Activated CD8-positive, alpha-beta memory T cell treated with anti-CD3 and anti-CD28 coated beads for 48 hours (primary cell): ENCODE measurements at places on chromosomes 12 and 14.

GRCh38 chr12:64636856-64637255 lies 26.6 kb downstream of the RASSF3 start:
- DNase-seq, result no peak

GRCh38 chr12:53039851-53040250 lies 10.0 kb upstream of the TNS2 start:
- DNase-seq, result no peak

- no peak for DNase-seq
Measured at GRCh38 chr14:91264151-91265150, 19.9 kb upstream of the GPR68 start.

DNA sequence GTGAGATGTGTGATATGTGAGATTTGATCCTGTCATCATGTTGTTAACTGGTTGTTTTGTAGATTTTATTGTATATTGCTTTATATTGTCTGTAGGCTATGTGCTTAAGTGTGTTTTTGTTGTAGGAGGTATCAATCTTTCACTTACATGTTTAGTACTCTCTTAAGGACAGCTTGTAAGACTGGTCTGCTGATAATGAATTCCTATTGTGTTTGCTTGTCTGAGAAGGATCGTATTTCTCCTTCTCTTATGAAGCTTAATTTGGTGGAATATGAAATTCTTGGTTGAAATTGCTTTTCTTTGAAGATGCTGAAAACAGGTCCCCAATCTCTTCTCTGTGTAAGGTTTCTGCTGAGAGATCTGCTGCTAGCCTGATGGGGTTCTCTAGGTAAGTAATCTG lies 94.5 kb upstream of the ARHGAP5 start:
- DNase-seq, result no peak

GRCh38 chr12:21350975-21351374 lies 16.3 kb upstream of the SLCO1A2 start:
- DNase-seq, result no peak

GRCh38 chr12:130457215-130457614 lies 119.5 kb downstream of the PIWIL1 start:
- no peak for DNase-seq

- DNase-seq, result no peak
Measured at GRCh38 chr12:7282844-7283243, 21.0 kb upstream of the ACSM4 start.

- DNase-seq, result no peak
Measured at GRCh38 chr12:1926251-1926657, 7.8 kb upstream of the CACNA2D4 start.

- no peak for DNase-seq
Measured at GRCh38 chr12:71871116-71871515, 31.6 kb downstream of the TBC1D15 start.

DNA sequence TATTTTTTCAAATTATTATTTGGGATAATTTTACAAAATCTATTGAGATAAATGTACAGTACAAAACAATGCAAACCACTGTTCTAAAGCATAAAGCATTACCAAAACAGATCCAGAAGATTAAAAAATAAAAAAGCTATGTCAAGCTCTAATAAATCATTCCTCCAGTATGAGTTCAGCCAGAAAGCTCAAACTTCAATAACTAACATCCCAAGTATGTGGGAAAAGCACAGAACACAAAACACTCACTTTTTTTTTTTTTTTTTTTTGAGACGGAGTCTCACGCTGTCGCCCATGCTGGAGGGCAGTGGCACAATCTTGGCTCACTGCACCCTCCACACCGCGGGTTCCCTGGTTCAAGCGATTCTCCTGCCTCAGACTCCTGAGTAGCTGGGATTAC lies 11.3 kb downstream of the SAV1 start:
- DNase-seq, result no peak

GRCh38 chr12:91817517-91817916 lies 328.1 kb downstream of the BTG1 start:
- DNase-seq, result no peak

GRCh38 chr12:111034083-111034885 lies 113.9 kb upstream of the MYL2 start:
- DNase-seq, result no peak
